Naive thymus-derived CD8-positive, alpha-beta T cell (primary cell): ENCODE measurements at places on chromosomes 7 and 10. TPM values are rescaled to one million over a fixed set of nuclear protein-coding genes. Genes with fewer than 3 reads are reported as not detected.
A peak's percentile ranks its signal among the peaks of the same experiment; 100 is the strongest.

- H3K4me3 ChIP-seq = no peak overlapping the region
- no peak overlapping the region for H3K27ac ChIP-seq
- H3K4me1 ChIP-seq = peaks cover 17% of the 10 kb centered on the region
- DNase-seq = no peak
These were observed 1.7 kb upstream of the STK32C start for GRCh38 chr10:132309471-132309865.

Gene CALML5
- not detected for polyA plus RNA-seq

DNA sequence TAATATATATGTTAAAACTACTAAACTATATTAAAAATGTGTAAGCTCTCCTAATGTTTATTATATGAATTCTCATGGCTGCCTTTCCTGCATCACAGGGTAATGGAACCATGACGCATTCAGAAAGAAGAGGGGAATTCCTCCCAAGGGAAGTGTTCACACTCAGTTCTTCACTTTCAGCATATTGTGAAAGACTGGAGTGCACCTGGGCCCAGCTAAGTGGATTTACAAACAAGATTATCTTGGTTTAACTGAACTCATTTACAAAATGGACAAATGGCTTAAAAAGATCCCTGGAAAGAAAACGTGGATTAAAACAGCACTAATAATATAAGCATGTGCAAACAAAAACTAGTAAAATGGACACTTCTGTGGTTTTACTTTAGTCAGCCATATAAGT is 149.8 kb downstream of the DOCK4 start:
- H3K4me1 ChIP-seq = no peaks in the 10 kb centered on the region
- no peak for DNase-seq
- H3K27me3 ChIP-seq = no peaks in the 10 kb centered on the region
- H3K4me3 ChIP-seq = no peak overlapping the region
- H3K27ac ChIP-seq = no peak overlapping the region

Gene RBP3
- polyA plus RNA-seq = not detected

Gene NUB1
- 66.1 TPM for polyA plus RNA-seq

- H3K4me1 ChIP-seq = peaks cover 6% of the 10 kb centered on the region
- no peaks in the 10 kb centered on the region for H3K27me3 ChIP-seq
- H3K4me3 ChIP-seq = no peak overlapping the region
- H3K27ac ChIP-seq = no peak overlapping the region
- DNase-seq = no peak
These were observed 30.8 kb downstream of the SGMS1 start for GRCh38 chr10:50592961-50593418.

DNA sequence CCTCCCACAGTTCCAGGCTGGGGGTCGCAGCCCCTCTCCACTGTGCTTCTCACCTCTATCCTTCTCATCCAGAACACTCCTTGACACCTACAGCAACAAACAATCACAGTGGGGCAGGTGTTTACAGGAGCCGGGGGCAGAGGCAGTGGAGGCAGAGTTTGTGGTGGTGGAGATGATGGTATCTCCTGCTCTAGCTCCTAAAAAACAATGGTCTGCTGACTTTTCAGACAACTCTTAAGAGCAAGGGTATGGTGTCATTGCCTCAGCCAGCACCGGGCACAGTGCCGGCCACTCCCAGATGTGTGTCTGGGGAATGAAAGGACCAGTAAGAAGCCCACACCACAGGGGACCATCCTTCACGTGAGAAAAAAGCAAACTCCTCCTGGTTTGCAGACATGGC is 36.3 kb upstream of the ANTXRL start:
- H3K4me3 ChIP-seq = no peak overlapping the region
- no peaks in the 10 kb centered on the region for H3K27me3 ChIP-seq
- peak overlapping the region; percentile 44 for H3K27ac ChIP-seq
- DNase-seq = no peak

- DNase-seq = no peak
- H3K4me3 ChIP-seq = no peak overlapping the region
These were observed 139.1 kb downstream of the PTPRN2 start for GRCh38 chr7:158448430-158449100.

Gene AZGP1
- not detected for polyA plus RNA-seq

DNA sequence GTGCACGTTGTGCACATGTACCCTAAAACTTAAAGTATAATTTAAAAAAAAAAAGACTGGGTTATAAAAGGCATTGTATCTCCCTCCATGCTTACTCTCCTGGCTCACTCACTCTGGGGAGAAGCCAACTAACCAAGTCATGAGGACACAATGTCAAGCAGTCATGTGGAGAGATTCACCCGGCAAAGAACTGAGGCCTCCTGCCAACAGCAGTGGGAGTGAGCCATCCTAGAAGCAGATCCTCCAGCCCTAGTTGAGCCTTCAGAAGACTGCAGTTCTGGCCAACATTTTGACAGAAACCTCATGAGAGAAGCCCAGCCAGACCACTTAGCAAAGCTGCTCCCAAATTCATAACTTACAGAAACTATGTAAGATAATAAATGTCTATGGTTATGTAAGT is 521.7 kb upstream of the FZD8 start:
- no peaks in the 10 kb centered on the region for H3K36me3 ChIP-seq
- DNase-seq = no peak
- H3K4me3 ChIP-seq = no peak overlapping the region
- H3K4me1 ChIP-seq = no peaks in the 10 kb centered on the region
- no peak overlapping the region for H3K27ac ChIP-seq
- H3K27me3 ChIP-seq = no peaks in the 10 kb centered on the region

DNA sequence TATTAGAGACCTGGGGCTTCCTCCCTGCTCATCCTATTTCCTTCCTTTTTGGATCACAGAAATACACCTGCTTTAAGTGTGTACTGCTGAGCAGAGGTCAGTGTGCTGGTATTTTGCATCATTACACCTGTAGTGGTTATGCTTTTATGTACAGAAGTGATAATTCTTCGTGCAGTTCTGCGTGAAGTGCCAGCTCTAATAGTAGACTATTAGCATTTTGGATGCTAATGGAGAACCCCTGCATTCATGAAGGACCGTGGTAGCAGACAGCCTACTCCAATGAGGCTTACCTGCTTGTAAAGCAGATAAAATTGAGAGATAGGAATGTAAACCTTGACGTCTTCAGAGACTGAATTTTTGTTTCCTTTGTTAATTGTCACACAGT is 114.3 kb downstream of the CDK14 start:
- H3K36me3 ChIP-seq = no peaks in the 10 kb centered on the region
- H3K27ac ChIP-seq = no peak overlapping the region
- no peak for DNase-seq
- H3K27me3 ChIP-seq = no peaks in the 10 kb centered on the region

Gene ADARB2
- polyA plus RNA-seq = not detected

GRCh38 chr7:111955616-111956015 is 250.6 kb downstream of the DOCK4 start:
- DNase-seq = no peak
- H3K27me3 ChIP-seq = no peaks in the 10 kb centered on the region
- no peaks in the 10 kb centered on the region for H3K4me1 ChIP-seq

DNA sequence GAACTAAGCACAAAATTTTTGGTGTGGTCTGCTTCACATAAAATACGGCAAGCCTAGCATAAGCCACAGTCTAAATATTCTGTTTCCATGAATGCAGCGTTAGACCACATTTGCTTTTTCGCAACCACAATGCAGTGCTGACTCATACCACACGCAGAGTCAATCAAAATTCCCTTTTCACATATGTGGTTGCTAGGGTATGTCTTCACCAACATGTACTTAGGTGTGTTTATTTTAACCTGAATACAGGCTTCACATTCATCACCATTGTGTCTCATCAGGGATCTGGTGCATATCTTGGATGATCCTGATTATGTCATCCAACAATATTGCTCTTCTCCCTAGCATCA is 90.8 kb downstream of the CHN2 start:
- DNase-seq = no peak
- no peaks in the 10 kb centered on the region for H3K27me3 ChIP-seq
- no peak overlapping the region for H3K27ac ChIP-seq
- peaks cover 11% of the 10 kb centered on the region for H3K4me1 ChIP-seq
- H3K36me3 ChIP-seq = no peaks in the 10 kb centered on the region

Gene ASAH2
- 3.3 TPM for polyA plus RNA-seq

Gene SPDYE16
- polyA plus RNA-seq = not detected

Gene TPST1
- polyA plus RNA-seq = 8.3 TPM

Gene SPDYE6
- polyA plus RNA-seq = not detected

GRCh38 chr7:116522247-116522646 is 2.6 kb upstream of the CAV1 start:
- no peak overlapping the region for H3K4me3 ChIP-seq
- H3K4me1 ChIP-seq = peaks cover 22% of the 10 kb centered on the region
- no peaks in the 10 kb centered on the region for H3K36me3 ChIP-seq
- peaks cover 75% of the 10 kb centered on the region for H3K27me3 ChIP-seq

DNA sequence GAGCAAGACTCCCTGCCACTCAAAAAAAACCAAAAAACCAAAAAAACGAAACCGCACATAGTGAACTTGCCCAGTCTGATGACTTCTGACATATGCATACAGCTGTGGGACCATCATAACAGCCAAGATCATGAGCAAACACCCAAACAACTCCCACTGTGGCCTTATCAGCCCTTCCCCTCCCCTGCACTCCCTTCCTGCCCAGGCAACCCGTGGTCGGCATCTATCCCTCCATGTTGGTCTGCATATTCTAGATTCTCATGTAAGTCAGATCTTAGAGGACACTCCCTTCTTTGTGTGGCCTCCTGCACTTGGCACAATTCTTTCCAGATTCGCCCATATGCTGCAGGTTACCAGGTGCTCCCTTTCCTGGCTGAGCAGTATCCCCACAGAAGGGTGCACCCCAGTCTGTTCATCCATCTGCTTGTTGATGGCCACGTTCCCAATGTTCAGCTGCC is 72.8 kb downstream of the GNA12 start:
- H3K27me3 ChIP-seq = no peaks in the 10 kb centered on the region
- DNase-seq = no peak
- H3K4me1 ChIP-seq = no peaks in the 10 kb centered on the region
- peaks cover 20% of the 10 kb centered on the region for H3K36me3 ChIP-seq

Gene PDE1C
- not detected for polyA plus RNA-seq

DNA sequence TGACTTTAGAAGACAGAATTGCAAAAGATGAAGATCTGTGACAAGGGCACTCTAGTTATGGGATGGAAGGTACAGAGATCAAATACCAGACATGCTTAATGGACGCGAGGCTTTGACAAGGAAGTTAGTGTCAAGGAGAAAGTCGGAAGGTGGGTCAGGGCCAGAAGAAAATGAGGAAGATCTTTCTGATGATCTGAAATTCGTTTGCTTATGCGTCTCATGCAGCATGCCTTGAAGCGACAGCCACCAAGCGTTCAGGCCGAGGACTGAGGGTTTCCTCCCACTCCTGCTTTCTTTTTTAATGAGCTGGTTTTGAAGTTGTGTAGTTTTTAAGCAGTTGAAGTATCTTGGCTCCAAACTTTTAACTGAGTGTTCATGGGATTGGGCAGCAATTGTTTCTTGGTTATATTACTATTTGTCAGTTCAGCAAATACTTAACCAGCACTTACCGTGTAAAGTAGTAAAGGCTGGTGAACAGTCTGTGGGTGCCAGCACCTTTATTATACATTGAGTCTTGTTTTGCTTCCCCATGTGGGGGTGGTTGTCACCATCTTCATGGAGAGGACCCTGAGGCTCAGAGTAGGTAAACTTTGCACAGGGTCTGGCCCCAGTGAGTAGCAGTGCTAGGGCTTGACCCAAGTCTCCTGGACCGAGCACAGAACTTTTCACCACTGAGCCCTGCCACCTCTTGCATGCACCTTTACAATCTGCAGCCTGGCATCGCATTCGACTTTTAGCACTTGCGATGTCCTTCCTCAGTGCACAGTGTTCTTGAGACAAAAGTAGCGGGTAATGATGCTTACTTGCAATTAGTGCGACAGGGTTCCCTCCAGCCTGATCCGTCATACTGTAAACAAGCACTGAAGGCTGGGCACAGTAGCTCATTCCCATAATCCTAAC is 14.3 kb upstream of the BHLHA15 start:
- H3K27ac ChIP-seq = peak overlapping the region; percentile 48
- no peak for DNase-seq
- no peaks in the 10 kb centered on the region for H3K36me3 ChIP-seq
- no peak overlapping the region for H3K4me3 ChIP-seq
- peaks cover 38% of the 10 kb centered on the region for H3K4me1 ChIP-seq
- no peaks in the 10 kb centered on the region for H3K27me3 ChIP-seq

DNA sequence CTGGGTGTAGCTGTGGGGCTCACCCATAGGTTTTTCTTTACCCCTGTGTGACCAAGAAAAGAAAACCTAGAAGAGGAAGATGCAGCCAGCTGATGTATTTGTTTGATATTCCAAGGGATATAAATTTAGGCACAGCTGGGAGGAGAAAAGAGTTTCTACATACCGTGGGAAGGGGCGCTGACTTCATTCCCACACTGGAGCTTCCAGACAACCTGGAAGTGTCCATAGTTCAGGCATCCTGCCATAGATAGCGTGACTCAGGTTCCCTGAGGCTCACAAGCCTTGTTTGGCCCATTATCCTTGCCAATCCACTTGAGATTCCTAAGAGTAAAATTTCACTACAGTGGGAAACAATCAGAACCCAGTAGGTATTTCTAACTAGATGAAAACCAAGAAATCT is 371.7 kb upstream of the NRP1 start:
- no peaks in the 10 kb centered on the region for H3K36me3 ChIP-seq
- no peak overlapping the region for H3K4me3 ChIP-seq
- no peak for DNase-seq
- no peak overlapping the region for H3K27ac ChIP-seq
- peaks cover 15% of the 10 kb centered on the region for H3K27me3 ChIP-seq

DNA sequence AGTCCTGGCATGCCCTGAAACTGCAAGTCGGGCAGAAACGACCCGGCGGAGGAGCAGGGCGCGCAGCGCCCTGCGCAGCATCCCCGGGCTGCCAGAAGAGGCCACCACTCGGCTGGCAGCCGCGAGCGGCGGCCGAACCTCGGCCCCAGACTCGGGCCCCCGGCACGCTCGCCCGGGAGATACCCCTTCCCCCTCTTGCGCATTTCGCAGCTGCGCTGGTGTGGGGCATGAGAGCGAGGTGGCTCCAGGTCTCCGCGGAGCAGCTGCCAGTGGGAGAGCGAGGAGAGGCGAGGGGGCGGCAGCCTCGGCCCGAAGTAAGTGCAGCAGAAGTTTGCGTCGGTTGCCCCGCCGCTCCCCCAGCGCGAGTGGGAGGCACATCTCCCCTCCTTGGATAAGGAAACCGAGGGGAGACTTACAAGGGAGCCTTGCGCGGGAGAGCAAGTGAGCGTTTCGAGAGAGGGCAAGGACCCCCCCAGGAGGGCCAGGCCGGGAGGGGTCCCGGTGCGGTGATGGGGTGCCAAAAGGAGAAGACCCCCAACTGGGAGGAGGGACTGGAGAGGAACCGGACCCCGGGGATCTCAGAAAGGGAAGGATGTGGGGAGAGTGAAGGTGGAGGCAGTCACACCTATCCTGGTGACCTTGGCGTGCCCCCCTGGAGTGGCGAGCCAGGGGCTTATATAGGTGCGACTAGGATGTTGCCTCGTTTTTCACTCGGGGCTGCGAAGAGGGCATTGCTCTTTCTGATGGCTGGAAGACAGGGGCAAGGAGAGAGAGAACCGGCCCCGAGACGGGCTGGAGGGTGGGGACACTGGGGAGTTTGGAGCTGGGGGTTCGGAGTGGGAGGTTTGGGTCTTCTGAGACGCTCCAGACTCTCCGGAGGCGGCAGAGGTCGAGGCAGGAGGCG is 256.3 kb downstream of the OTUD1 start:
- H3K4me3 ChIP-seq = peak overlapping the region; percentile 68
- H3K36me3 ChIP-seq = no peaks in the 10 kb centered on the region
- peaks cover 42% of the 10 kb centered on the region for H3K27me3 ChIP-seq
- no peak for DNase-seq

Gene OR6V1
- not detected for polyA plus RNA-seq
